ENCODE measurements at places on chromosomes 13 and 19. TPM values are rescaled to one million over a fixed set of nuclear protein-coding genes. Genes with fewer than 3 reads are reported as not detected.

KIR3DL2 gene
- not detected for total RNA-seq

INTS6 gene
- 51.2 TPM for total RNA-seq

GRCh38 chr13:92823059-92823458, 403.5 kb upstream of the GPC6 start:
- DNase-seq, result no peak

GRCh38 chr13:28671126-28671792, 12.3 kb downstream of the POMP start:
- no peak for DNase-seq

DNA sequence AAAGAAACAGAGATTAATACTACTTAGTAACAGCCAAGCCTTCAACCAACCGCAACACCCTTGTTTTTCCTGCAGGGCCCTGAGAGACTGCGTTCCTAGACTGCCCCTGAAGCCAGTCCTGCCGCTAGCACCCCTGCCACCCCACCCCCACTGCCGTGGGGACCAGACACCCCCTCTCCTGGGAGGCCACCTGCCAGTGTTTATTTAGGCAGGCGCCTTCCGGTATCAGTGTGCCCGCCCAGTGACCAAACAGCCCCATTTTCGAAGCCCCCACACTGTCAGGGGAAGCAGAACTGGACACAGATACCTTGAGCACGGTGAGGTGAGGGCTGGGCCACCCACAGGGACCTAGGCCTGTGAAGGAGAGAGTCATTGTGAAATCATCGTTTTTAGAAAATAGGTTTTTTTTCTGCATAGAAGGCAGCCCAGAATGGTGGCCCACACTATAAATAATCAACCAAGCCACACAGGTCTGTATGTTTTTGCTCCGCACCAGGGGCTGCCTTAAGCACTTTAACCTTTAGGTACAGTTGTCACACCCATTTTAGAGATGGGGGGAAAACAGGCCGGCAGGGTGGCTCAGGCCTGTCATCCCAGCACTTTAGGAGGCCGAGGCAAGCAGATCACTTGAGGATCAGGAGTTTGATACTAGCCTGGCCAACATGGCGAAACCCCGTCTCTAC, 3.5 kb upstream of the TLE5 start:
- DNase-seq, result no peak

- DNase-seq, result peak; percentile 89
Measured at GRCh38 chr13:30816736-30817135, 81.4 kb downstream of the ALOX5AP start.

GRCh38 chr19:48853483-48853882, 14.9 kb downstream of the PLEKHA4 start:
- no peak for DNase-seq

DNA sequence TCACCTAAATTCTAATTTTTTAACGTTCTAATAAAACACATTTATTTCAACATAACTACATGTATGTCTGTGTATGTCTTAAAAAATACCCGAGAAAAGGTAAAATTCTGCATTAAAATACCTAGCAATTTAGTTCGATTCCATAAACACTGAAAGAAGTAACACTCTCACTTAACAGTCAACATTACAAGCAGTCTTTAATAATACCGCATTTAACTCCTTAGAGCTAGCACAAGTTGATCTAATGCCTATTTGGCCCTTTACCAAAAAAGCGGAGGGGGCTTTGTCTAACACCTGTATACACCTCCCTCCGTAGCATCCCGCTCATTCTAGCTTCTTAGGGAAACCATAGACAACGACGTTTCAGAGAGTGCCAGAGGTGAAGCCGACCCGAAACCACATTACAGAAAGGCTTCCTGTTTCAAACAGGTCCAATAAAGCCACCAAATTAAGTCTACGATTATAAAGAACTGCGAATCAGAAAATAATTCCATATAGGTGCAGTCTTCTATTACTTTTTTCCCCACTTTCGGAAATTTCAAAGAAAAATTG, 1.2 kb downstream of the SPART start:
- peak; percentile 36 for DNase-seq

DNA sequence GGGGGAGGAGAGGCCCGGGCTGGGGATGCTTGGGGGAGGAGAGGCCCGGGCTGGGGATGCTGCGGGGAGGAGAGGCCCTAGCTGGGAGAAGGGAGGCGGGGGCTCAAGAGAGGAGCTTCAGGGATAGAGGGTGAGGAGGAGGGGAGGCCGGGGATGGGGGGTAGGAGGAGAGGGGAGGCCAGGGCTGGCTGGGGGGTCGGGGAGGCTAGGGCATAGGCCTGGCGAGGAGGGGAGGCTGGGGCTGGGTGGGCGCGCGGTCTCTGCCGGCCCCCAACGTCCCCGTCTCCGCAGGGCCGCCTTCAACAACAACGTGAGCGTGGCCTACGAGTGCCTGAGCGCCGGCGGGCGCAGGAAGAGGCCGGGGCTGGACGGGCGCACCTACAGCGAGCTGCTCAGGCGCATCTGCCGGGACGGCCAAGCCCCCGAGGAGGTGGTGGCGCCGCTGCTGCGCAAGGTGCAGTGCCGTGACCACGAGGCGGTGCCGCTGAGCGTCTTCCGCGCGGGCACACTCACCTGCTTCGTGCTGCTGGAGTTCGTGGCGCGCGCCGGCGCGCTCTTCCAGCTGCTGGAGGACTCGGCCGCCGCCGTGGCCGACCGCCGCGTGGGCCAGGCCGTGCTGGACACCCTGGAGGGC, 11.4 kb downstream of the TPGS1 start:
- peak; percentile 39 for DNase-seq

Measured in dermis blood vessel endothelial cell (primary cell).